ENCODE measurements at places on chromosomes 12 and 14.

DNA sequence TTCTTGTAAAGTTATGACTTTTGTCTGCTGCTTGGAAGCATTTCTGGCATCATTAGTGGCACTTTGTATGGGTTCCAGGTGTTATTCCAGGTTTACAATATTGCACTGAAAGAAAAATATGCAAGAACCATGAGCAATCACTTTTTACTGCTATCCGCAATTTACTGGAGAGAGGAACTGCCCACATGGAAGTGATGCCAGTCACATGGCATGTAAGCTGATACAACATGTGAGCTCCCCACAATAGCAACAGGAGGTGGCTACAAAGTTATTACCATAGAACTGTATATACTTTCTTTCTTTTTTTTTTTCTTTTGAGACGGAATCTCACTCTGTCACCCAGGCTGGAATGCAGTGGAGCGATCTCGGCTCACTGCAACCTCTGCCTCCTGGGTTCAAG lies 1012.1 kb downstream of the BCL11B start:
- DNase-seq = no peak

GRCh38 chr14:33207467-33208017 lies 268.9 kb downstream of the NPAS3 start:
- DNase-seq = no peak

- no peak for DNase-seq
Observed at GRCh38 chr14:68787092-68787992, 5.5 kb downstream of the ZFP36L1 start.

- no peak for DNase-seq
Observed at GRCh38 chr12:107622001-107622400, 63.6 kb upstream of the PWP1 start.

DNA sequence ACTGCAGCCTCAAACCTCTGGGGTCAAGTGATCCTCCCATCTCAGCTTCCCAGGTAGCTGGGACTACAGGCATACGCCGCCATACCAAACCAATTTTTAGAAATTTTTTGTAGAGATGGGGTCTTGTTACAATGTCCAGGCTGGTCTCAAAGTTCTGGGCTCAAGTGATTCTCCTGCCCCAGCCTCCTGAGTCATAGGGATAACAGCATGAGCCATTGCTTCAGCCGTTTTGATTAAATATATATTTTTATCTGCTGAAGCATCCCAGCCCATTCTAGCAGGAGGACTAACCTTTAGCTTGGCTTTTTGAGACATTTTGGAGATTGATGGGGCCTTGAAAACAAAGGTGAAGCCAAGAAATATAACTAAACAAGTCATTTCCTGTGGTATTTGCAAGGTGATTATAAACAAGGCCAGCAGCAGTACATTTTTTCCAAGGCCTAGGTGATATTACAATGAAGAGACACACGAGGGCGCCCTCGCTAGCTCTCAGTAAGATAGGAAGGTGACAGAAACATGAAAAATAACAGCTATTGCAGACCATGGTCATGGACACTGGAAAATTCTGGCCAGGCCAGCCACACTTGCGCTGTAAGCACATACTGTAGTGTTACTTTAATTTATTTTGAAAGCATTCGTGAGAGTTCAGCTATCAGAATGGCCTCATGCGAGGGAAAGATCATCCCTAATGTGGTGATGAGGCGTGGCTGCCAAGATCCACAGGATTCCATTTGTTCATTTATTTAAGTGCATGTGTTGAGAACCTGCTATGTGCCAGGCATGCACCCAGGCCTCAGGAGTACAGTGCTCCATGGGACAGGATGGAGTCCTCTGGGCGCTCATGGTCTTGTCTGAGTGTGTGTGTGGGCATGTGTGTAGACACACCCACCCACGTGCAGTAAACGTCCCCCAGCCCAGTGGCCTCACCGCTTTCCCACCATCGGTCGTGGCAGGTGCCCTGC lies 63.5 kb downstream of the DGLUCY start:
- peak; percentile 60 for DNase-seq

GRCh38 chr12:92968176-92968813 lies 39.2 kb upstream of the EEA1 start:
- no peak for DNase-seq

DNA sequence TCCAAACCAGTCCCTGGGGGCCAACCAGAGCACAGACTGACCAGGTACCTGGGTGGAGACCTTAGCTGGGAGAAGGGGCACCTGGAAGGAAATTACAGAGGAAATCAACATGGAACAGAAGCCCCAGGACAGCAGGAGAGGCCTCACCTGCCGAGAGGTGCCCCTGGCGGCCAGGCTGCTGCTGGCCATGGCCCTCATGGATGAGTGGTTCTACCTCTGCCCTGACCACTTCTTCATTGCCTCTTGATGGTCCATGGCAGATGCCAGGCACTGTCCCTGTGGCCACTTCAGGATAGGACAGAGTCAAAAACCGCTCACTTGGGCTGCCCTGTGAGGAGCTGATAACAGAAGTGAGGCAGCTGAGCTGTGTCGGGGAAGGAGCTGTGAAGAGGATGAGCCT lies 73.1 kb upstream of the GNG2 start:
- no peak for DNase-seq

GRCh38 chr14:68944162-68944561 lies 34.9 kb downstream of the ACTN1 start:
- DNase-seq = no peak

GRCh38 chr12:13085968-13086686 lies 17.3 kb downstream of the GSG1 start:
- DNase-seq = no peak

- no peak for DNase-seq
Observed at GRCh38 chr12:111034886-111035577, 114.7 kb upstream of the MYL2 start.

DNA sequence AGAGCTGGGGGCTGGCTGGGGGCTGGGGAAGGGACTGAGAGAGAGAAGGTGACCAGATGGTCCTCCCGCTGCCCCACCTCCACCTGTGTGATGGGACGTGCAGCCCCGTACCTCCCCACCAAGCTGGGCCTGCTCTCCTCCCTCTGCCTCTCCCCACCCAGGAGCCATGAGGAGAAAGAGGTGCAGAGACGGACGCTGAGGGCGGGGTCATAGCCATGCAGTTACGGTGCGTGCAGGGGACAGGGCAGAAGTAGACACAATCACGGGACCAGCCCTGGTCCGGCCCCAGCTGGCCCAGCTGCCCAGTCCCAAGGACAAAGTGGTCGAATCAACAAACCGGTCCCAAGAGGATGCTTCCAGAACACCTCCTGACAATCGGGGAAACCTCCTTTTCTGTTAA lies 33.2 kb downstream of the RFLNA start:
- no peak for DNase-seq

GRCh38 chr14:22567437-22567836 lies 21.6 kb downstream of the DAD1 start:
- DNase-seq = no peak

GRCh38 chr12:29710104-29710503 lies 73.6 kb downstream of the TMTC1 start:
- no peak for DNase-seq

DNA sequence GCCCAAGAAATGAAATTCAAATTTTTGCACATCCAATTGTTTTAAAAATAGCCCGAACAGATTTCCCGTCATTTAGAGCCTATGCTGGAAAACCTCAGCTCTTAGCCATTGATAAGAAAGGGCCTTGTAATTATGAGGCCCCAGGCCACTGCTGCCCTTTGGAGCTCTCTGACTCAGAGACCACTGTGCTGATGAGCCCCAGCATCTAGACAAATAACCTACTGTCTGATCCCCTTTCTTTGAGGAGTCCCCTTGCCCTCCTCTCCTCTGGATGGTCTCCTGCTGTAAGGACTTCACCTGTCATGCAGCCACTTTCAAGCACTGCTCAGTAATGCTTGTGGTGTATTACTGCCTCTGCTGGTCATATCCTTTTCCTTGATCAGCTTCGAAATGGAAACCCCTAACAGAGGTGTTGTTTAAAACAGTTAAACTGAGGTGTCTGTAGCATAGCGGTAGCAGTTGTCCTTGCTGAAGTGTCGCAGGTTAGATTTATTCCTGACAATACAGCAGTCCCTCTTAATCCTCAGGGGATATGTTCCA lies 159.9 kb upstream of the SRRM4 start:
- DNase-seq = no peak

DNA sequence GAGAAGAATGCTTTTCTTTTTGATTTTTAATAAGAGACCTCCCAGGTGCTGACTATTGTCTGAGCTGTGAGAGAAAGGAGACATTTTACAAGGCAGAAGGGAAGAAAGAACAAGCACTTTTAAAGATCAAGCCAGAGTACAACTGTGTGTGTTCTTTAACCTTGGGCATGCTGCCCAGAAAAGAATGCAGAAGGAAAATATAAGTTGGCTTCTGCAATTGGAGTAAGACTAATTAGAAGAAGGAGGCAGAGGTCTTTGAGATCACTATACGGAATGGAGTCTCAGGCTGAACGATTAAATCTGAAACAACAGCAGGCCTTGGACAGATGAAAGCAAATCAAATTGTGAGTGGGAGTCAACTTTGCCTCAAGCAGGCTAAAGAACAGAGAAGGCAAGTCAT lies 230.5 kb downstream of the ATP23 start:
- DNase-seq = no peak

DNA sequence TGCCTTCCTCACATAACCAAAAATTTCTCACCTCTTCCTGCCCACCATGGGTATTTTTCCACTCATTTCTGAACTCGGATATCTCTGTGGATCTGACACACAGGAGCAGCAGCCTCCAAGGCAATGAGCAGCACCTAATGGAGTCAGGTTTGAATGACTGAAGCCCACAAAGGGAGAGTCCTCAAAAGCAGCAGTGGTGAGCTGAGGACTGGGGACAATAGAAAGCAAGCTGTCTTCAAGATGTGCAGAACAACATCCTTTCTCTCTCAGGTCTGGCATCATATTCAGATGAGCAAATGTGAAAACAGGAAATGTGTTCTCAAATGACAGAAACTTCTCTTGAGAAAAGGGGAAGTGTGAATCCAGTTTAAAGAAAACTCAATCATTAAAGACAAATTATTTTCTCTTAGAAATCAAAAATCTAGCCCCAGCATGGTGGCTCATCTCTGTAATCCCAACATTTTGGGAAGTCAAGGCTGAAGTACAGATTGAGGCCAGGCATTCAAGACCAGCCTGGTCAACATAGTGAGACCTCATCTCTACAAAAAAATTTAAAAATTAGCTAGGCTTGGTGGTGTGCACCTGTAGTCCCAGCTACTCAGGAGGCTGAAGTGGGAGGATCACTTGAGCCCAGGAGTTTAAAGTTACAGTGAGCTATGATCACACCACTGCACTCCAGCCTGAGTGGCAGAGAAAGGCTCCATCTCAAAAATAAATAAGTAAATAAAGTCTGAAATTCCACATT lies 54.2 kb downstream of the C12orf42 start:
- peak; percentile 69 for DNase-seq

DNA sequence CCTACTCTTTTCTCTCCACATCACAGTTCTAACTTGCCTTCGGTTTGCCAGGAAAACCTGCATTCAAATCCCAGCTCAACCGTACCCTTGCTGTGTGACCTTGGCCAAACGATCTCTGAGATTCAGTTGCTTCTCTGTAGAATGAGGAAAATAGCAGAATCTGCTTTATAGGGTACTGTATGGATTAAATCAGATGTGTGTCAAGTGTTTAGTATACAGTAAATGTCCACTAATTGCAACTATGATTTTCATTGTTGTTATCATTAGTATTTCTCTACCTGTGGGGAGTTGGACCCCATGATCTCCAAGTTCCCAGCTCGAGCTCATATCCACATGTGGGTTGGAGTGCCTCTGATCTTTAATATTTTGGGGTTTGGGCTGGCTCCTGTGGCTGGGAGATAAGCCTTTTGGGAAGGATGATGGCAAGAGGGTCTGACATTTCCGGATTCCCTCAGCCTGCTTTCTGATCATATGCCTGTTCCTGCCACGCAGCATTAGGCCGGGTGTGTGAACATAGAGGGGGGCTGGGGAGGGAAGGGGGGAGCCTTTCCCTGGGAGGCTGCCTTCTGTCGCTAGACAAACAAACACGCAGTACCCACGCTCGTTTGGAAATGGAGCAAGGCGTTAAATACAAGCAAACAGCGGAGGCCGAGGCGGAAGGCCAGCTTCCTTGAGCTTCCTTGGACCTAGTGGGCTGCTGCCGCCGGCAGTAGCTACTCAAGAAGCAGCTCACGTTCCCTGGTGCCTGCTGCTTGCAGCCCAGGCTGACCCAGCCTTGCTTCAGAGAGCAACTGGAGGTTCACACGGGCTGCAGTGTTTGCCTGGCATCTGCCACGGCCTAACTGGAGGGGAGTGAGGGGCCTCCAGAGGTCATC lies 213.5 kb upstream of the LHX5 start:
- no peak for DNase-seq

GRCh38 chr12:104381731-104382480 lies 74.8 kb upstream of the CHST11 start:
- DNase-seq = peak; percentile 72

- no peak for DNase-seq
Observed at GRCh38 chr14:105694961-105695360, 168.6 kb downstream of the TMEM121 start.

DNA sequence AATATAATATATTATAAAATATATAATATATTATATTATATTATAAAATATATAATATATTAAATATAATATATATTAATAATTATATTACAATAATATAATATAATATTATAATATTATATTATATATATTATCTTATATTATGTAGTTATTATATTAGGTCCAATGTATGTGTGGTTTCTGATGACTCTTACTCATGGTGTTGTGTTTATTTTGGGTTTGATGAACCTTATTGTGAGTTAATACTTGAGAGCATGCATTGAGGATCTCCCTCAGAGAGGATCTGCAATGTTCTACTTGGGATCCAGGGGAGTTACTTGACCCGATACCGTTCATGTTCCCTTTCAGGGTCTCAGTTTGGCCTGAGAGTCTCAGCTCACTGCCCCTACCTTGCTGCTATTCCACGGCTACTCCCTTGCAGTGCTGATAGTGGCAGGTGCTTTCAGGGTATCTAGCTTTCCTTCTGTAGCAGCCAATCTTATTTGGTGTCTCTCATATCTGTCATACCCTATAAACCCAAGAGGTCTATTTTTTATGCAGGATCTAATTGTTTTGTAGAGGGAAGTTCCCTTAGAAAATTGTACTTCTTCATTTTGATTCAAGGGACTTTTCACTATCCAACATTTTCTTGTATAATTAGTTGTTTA lies 89.1 kb upstream of the ZDHHC17 start:
- DNase-seq = no peak

DNA sequence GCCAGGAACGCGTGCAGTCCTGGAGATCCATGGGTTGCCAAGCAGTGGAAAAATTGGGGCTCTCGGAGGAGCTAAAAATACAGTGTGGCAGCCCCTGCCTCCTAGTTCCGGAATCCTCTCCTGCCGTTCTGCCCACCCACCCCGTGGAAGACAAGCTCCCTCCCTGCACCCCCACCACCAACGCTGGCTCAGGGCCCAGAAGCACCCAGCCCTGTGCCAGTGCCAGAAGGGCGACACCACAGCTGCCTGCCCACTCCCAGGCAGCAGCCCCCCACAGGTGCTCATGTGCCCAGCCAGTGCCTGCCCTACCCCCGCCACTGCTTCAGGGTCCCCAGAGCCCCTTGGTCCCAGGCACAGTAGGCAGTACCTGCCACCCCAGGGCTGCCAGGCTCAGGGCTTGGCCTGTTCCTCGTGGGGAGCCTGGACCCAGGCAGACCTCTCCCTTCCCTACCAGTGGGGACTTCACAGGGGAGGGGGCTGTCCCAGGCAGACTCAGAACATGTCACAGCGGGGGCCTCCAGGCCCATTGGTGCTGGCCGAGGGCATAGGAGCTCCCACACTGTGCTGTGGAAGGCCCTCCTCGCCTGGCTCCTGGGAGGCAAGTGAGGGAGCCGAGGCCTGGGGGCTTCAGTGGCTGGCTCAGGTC lies 7.4 kb downstream of the INF2 start:
- DNase-seq = no peak

Data from T-helper 2 cell treated with Interferon-gamma antibody and Interleukin-4, amounts not matched to agents 5 μg/mL and 100 μg/mL, for 36 hours (primary cell).